ENCODE measurements at places on chromosomes 12 and 14.

DNA sequence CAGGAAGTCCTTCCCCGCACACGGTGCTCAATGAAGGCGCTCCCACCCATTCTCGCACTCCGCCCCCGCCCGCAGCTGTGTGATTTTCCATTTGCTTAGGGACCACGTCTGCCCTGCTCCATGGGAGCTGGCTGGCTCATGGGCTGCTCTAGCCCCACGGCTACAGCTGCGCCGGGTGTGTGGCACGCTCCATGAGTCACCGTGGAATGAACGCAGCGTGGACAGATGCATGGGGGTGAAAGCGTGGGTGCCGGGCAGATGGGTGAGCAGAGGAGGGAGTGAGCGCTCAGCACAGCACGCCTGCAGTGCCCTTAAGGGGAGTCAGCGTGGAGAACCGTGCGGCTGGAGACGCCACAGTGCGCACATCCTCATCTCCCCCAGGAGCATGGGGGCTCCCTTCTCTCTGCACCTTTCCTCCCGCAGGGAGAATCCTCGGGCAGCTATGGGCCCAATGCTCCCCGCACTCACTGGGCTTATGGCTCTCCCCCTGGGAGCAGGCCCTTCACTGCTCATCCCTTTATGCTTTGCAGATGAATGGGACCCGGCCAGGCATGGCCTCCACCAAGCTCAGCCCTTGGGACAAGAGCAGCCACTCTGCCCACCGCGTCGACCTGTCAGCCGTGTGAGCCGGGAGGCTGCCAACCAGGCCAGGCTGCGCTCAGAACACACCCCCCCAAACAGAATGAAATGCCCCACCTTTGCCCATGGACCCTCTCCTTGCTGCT, 185.1 kb downstream of the ADGRD1 start:
- DNase-seq = no peak

- no peak for DNase-seq
These were observed 123.5 kb upstream of the RFLNA start for GRCh38 chr12:124171231-124171979.

DNA sequence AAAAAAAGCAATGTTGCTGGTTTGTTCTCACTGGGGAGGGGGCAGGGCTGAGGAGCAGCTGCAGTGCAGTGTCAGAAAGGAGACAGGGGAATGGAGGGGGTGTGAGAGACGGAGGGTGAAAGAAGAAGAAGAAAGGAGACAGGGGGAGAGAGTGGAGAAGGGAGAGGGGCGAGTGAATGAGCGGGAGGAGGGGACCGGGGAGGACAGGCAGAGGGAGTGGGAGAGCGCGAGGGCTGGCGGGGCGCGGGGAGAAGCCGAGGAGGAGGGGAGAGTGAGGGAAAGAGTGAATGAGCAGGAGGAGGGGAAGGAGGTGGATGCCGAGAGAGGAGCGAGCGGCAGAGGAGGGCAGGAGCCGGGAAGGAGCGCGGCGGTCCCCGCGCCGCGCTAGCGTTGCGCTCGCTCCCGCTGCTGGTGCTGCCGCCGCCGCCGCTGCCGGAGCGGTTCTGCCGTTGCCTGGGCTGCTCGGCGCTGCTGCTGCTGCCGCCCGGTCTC, at the start of gene NOVA1:
NOVA1 (minus strand) TSS at position 445 of the 492 bp plus-strand sequence. CDS start 597 bp downstream, outside the sequence.
- DNase-seq = no peak

DNA sequence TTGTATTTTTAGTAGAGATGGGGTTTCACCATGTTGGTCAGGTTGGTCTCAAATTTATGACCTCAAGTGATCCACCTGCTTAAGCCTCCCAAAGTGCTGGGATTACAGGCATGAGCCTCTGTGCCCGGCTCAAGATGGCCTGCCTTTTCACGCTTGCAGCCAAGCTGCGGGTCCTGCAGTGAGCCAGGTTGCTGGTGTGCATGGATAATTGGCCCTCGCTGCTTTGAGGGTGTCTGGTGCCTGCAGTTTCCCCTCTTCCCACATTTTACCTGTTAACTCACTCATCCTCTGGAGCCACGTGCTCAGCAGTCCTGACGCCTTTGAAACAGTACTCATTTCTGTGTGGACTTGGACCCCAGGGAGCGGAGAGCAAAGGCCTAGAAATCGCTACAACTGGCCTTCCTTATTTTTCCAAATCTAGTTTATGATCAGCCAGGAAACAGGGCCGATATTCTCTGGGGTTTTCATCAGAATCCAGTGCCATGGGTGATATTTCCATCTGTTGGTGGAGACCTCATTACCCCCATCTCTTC, 42.2 kb downstream of the TPCN1 start:
- no peak for DNase-seq

DNA sequence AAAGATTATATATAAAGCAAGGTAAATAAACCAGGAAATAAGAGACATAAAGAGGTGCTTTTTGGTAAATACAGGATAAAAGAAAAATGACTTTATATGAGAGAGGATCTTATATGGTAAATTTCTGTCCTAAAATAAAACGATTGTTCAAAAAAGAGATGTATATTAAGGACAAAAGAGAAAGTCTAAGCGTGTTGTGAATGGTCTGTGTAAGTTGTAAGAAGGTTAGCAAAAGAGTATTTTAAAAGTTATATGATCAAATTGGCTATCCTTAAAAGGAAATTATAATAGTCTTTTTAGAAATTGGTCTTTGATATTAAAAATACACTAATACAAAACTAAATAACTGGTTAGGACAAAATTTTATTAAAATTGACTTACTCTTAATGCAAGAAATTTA, 14.1 kb upstream of the ACSM4 start:
- DNase-seq = no peak

- no peak for DNase-seq
These were observed 243.0 kb upstream of the TMTC1 start for GRCh38 chr12:30026621-30027234.

DNA sequence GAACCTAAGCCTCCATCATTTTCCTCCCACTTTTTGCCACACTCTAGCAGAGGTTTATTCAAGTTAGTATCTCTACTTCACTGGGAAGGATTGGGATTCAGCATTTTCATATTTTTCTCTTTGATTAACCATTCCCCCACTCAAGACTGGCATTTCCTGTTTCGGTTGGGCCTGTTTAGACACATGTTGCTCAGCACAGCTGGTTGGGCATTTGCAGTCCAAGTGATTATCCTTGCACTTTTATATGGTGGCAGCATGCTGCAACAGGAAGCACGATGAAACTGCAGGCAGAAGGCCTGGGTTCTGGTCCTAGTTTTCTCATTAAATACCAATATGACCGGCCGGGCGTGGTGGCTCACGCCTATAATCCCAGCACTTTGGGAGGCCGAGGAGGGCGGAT, 182.9 kb upstream of the GRIN2B start:
- DNase-seq = no peak

All from activated naive CD4-positive, alpha-beta T cell (primary cell).